NCI-H510A treated with DMSO at 0.1 percent for 48 hours (cell line): ENCODE measurements at places on chromosomes 2 and 18.
A peak's percentile ranks its signal among the peaks of the same experiment; 100 is the strongest.

DNA sequence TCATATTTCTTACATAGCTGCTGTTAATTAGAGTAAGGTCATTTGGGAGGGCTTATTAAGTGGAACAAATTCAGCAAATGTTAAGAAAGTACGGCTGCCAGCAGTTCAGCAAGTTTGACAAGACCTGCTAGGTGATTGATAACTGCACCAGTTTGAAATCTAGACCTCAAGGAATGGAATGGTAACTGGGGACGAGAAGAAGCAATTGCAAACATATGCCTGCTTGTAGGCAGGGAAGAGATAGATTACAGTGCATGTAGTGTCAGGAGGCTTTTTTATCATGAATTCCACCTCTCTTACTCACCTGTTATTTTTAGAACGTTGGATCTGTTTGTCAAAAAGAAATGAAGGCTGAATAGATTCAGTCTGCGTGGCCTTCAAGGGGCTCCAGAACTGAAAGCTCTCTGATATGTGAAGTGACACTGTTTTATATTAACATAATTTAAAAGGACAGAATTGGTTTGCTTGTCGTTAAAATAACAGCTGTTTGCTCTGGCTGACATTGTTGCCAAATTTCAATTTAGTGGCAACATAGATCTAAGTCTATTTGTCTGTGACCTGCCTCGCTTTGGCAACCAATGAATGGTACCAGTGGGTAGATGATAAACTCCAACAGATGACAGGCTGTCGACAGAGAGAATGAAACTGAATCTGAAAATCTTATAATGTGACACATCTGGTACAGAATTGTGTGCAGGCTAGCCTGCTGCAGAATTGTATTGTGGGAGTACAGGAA, 199.3 kb downstream of the ZNF407 start:
- no peak for DNase-seq

DNA sequence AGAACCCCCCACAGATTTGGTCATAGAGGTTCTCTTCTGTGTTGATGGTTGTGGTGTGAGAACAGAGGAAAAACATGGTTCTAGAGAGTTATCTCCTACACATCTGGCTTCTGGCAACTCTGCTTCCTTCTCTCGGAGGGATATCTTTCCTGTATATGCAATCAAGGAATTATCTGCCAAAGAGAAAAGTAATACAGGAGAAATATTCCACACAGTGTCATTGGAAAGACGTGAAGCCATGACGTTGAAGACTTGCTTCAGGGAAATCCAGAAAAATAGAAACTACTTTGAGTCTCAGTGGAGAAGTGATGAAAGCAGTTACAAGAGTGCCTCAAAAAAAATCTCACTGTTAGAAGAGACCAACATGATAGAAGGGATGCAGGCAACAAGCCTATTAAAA, 78.5 kb downstream of the RAB31 start:
- no peak for DNase-seq

DNA sequence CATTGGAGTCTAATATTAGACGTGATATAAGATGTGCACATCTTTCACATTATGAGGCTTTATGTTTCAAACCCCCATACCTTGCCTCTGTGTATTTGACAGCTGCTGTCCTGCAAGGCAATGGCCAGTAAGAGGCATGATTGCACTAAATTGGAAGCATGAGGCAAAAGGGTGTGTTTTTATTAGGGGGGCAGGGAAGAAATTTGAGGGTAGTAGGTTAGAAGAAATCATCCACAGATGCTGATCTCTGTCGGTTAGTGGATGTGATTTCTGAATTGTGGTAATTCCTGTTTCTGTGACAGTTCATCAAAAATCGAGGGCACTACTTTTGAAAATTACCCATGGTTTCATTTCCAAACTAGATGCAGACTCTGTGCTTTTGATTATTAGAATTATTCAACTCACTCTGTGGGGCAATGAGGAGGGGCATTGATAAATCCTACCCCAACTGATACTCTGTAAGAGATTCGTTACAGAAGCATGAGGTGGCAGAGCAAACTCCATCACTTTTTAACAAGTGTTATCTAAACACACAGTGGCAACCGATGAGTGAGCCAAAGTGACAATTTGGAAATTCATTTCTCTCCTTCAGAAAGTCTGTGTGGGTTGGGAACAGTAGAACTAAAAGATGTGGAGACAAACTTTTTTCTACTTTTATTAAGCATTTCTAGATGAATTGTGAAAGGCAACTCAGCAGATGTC, 453.0 kb downstream of the ARHGAP15 start:
- no peak for DNase-seq

DNA sequence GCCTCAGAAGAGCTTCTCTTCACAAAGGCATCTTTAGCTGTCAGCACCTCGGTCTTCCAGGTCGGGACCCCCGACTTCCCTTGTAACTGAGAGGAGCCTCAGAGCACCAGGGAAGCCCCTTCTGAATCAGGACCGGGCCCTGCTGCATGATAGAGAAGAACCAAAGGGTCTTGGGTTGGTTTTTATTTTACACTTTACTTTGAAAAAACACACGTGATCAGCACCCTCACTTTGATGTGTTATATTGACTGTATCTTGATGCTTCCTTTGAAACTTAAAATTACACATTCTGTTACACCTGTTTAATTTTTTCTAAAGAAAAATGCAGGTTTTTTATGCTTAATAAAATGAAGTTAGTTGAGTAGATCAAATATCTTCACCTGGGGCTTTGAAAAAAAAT, 202.3 kb downstream of the FAM210A start:
- no peak for DNase-seq

GRCh38 chr2:127515383-127515915, 10.8 kb downstream of the IWS1 start:
- no peak for DNase-seq

GRCh38 chr2:168622559-168622958, 166.5 kb downstream of the CERS6 start:
- no peak for DNase-seq

- peak; percentile 62 for DNase-seq
These were observed 107.6 kb upstream of the NOSTRIN start for GRCh38 chr2:168694866-168695265.

GRCh38 chr2:36360063-36360462, 4.5 kb downstream of the CRIM1 start:
- no peak for DNase-seq

GRCh38 chr18:37554399-37554787, 11.2 kb downstream of the CELF4 start:
- no peak for DNase-seq

DNA sequence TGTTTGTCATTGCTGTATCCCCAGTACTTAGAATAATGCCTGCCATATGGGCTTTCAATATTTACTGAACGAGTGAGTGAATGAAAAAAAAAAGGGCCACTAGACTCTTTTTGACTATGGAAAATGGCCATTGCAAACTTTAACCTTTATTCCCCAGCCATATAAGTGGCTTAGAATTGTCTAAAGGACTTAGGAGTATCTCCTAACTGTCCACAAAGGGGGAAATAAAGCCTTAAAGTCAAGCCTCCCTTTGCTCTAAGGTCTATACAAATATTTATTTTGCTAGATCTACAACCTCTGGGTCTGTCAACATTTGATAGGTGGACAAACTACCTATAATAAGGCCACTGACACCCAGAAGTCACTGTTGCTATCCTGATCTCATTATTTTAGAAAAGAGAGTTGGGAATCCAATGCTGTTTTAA, 25.7 kb downstream of the UPP2 start:
- peak; percentile 18 for DNase-seq

GRCh38 chr2:171452773-171453172, 18.7 kb downstream of the DCAF17 start:
- DNase-seq, result no peak

- DNase-seq, result no peak
These were observed 75.7 kb upstream of the DAPL1 start for GRCh38 chr2:158719403-158719802.

DNA sequence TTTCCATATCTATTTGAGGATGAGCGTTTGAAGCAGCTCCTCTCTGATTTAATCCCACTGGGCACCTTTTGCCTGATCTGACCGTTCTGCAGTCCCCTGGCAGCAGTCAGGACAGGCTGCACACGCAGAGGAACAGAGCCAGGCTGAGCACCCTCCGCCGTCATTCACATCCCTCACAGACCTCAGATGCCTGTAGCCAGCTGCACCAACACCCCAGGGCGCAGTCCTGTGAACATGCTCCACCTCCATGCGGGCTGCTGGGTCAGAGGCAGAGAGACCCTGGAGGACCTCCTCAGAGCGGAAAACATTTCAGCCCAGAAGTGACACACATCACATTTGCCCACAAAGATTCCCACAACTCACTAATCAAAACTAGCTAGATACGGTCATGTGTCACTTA, 146.1 kb downstream of the SEPTIN10 start:
- no peak for DNase-seq

- no peak for DNase-seq
These were observed 23.6 kb downstream of the MALT1 start for GRCh38 chr18:58694720-58695468.

DNA sequence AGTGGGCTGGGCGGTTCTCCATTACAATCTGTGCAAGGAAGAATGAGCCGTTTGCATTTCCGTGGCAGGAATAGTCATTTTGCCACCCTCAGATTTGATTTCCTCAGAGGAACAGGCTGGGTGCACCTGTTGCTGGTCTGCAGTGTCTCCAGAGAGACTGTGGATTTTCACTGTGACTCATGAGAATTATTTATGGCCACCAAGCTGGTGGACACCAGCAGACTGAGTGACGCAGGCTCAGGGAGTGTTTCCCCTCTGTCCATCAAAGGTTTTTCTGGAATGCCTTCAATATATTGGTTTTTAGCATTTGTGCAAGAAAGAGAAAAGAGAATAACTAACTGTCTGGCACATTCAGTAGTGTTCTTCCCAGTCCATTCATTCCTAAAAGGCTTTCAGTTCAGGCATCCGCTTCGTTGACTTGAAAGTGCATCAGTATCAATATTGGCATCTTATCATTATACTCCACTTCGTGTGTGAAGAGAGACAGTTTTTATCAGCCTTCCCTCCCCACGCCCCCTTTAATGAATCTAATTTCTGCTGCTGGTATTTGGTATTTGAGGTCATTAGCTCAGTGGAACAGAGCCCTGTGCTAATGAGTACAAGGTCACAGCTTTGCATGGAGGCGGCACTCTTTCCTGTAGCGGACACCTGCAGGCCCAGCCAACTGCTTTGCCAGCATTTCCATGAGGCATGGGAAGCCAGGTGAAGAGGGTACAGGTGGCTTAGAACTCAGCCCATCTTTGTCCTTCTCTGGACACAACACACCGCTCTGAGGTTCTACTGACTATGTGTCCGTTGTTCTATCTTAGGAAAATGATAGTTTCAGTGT, 39.9 kb downstream of the PRKCE start:
- DNase-seq, result no peak
